ENCODE measurements at places on chromosomes 13 and 19. TPM values are rescaled to one million over a fixed set of nuclear protein-coding genes. Genes with fewer than 3 reads are reported as not detected.

RFPL4A gene
- not detected for total RNA-seq

TUBA3C gene
- not detected for total RNA-seq

GRCh38 chr13:110666255-110666533, 39.7 kb downstream of the CARS2 start:
- H3K4me1 ChIP-seq: peaks cover 8% of the 10 kb centered on the region
- no peak overlapping the region for H3K27ac ChIP-seq
- no peak for DNase-seq
- peaks cover 29% of the 10 kb centered on the region for H3K36me3 ChIP-seq

KCNRG gene
- not detected for total RNA-seq

ZNF471 gene
- total RNA-seq: 0.20 TPM

DNA sequence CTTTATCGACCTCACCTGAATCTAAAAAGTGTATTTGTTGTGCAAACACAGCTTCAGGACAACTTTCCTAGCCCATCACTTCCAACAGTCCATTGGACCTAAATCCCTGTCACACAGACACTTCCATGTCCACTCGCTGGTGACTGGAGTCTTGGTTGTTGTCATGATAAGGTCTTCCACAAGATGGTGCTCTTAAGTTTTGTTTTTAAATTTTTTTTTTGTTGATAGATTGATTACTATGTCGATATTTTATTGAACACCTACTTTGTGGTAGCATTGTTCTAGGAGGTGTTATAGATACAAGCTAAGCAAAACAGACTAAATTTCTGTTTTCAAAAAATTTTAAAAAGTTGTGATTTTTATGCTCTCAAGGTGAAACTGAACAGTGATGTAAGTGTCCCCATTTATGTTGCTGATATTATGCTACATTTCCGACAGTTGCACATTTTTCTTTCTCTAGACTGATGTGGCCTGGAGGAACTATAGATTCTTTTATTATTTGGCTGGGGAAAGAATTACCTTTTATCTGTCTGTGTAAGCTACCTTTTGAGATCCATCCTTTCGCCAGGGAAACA, 8.1 kb upstream of the ERICH6B start:
- no peak for DNase-seq
- H3K27me3 ChIP-seq: peaks cover 42% of the 10 kb centered on the region
- no peaks in the 10 kb centered on the region for H3K4me1 ChIP-seq
- H3K4me3 ChIP-seq: no peak overlapping the region

DNA sequence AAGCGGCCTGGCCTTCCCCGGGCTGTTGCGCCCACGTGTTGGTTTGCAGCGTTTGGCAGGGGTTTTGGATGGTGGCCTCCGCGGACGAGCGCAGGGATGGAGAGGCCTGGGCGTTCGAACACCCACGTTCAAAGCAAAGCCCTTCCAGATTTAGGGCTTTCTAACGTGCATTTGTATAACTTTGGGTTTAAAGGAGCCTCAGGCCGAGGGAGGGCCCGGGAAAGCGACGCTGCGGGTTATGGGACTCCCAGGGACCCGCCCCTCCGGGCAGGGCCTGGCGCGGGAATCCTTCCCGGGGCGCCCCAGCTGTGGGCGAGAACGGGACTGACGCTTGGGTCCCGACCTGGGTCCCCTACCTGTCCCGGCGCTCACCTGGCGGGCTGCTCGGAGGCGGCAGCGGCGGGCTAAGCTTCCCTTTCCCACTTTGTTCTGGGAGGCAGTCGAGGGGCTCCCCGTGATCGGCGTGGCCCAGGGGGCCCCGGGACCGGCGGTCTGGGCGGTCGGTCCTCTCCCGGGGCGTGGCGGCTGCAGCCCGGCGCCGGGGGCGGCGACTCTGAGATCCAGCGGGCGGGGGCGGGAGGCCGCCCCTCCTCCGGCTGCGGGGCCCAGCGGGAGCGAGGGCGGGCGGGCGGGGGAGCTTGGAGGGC, at the start of gene FBXO17:
Gene FBXO17 (minus strand): TSS at position 529 of the 647 bp plus-strand sequence. CDS start 25,423 bp downstream, outside the sequence.
- peaks cover 23% of the 10 kb centered on the region for H3K27me3 ChIP-seq
- H3K4me3 ChIP-seq: peak within 1 kb of the TSS; percentile 58
- no peak for DNase-seq
- H3K4me1 ChIP-seq: peaks cover 13% of the 10 kb centered on the region
- no peak within 1 kb of the TSS for H3K27ac ChIP-seq

DNA sequence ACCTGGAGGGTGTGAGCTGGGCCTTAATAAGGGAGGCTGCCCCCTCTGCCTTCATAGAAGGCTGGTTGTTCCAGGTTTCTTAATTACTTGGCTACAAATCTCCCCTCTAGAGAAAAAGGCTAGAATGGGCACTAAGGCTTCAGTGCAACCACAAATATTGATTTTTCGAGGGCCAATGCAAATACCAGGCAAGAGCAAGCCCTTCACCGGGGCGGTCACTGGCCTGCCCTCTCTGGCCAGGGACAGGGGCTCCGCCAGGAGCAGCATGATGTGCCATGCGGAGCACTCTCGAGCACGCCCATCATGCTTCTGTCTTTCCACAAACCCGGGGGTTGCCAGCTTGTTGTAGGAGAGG, 127.8 kb upstream of the SPACA7 start:
- peaks cover 4% of the 10 kb centered on the region for H3K27me3 ChIP-seq
- no peak overlapping the region for H3K4me3 ChIP-seq
- no peaks in the 10 kb centered on the region for H3K4me1 ChIP-seq
- H3K36me3 ChIP-seq: no peaks in the 10 kb centered on the region

CGB3 gene
- not detected for total RNA-seq

TUBB4A gene
- total RNA-seq: 1.4 TPM
